ENCODE measurements at places on chromosomes 11 and 22.

DNA sequence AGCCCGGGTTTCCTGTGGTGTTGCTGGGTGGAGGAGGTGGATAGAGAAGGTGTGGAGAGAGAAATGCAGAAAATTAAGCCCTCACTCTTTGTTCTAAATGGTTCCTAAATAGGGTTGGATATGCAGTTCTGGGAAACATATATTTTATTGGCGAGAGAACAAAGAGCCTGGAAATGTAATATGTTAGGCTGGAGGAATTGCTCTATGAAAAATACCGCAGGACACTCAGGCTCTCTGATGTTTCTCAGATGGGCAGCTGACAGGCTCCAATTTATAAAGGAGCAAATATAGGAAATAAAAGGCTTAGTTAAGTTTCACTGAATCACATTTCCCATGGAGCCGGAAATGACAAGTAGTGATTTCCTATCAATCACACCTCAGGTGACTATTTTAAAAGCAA lies 428.0 kb downstream of the TMEM135 start:
- no peak overlapping the region for H3K27ac ChIP-seq
- H3K4me3 ChIP-seq: no peak overlapping the region
- H3K36me3 ChIP-seq: no peaks in the 10 kb centered on the region
- no peak for DNase-seq
- H3K27me3 ChIP-seq: no peaks in the 10 kb centered on the region

DNA sequence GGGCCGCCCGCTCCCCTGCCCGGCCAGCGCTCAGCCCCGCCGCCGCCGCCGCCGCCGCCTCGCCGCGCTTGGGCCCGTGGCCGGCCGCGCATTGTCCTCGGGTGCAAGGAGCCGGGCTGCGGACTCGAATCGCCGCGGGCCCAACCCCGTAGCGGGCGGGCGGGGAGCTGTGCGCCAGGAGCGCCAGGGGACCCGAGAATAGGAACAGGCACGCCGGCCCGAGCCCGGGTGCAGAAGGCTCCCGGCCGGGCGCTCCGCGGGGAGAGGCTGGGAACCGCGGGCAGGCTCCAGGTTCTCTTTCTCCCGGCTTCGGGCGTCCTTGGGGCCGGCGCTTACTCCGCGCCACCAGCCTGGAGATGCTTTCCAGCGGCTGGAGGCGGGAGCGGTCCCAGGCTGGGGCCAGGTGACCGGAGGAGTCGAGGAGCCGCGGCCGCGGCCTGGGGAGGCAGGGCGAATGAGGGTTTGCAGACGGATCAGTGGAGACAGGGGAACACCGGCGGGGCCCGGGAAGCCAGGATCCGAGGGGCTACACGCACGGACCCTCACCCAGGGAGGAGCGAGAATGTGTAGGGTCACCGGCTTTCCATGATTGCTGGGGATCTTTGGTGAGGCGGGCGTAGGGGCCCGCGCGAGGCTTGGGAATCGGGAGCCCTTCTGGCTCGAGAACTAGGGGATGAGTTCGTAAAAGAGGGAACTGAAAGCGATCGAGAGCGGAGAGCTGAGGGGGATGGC lies 726 bp downstream of the PKNOX2 start:
- H3K27me3 ChIP-seq: peaks cover 4% of the 10 kb centered on the region
- peak overlapping the region; percentile 89 for H3K27ac ChIP-seq
- peak overlapping the region; percentile 83 for H3K4me3 ChIP-seq

GRCh38 chr22:17199003-17199731 lies 20.1 kb downstream of the ADA2 start:
- peaks cover 23% of the 10 kb centered on the region for H3K4me1 ChIP-seq
- peak overlapping the region; percentile 38 for H3K4me3 ChIP-seq
- DNase-seq: peak; percentile 87
- no peaks in the 10 kb centered on the region for H3K27me3 ChIP-seq
- peak overlapping the region; percentile 76 for H3K27ac ChIP-seq

- H3K4me1 ChIP-seq: peaks cover 11% of the 10 kb centered on the region
- no peak for DNase-seq
- no peaks in the 10 kb centered on the region for H3K36me3 ChIP-seq
- H3K27me3 ChIP-seq: no peaks in the 10 kb centered on the region
- no peak overlapping the region for H3K27ac ChIP-seq
Measured at GRCh38 chr11:45513821-45514340, 151.5 kb downstream of the CHST1 start.

GRCh38 chr11:818396-819128 lies at the start of gene PNPLA2:
TSS of gene PNPLA2 (plus strand) at chr11:818914. CDS start at chr11:819719, 805 bp downstream.
- no peaks in the 10 kb centered on the region for H3K27me3 ChIP-seq
- peak within 1 kb of the TSS; percentile 54 for H3K27ac ChIP-seq
- H3K36me3 ChIP-seq: peaks cover 55% of the 10 kb centered on the region
- no peak for DNase-seq

GRCh38 chr11:3159296-3160190 lies 5.6 kb downstream of the OSBPL5 start:
- H3K36me3 ChIP-seq: peaks cover 30% of the 10 kb centered on the region
- H3K27ac ChIP-seq: peak overlapping the region; percentile 54
- peak; percentile 52 for DNase-seq
